ENCODE measurements at places on chromosomes 1 and 21.

GRCh38 chr21:16993416-16994038, 519.3 kb upstream of the CXADR start:
- no peak for DNase-seq

DNA sequence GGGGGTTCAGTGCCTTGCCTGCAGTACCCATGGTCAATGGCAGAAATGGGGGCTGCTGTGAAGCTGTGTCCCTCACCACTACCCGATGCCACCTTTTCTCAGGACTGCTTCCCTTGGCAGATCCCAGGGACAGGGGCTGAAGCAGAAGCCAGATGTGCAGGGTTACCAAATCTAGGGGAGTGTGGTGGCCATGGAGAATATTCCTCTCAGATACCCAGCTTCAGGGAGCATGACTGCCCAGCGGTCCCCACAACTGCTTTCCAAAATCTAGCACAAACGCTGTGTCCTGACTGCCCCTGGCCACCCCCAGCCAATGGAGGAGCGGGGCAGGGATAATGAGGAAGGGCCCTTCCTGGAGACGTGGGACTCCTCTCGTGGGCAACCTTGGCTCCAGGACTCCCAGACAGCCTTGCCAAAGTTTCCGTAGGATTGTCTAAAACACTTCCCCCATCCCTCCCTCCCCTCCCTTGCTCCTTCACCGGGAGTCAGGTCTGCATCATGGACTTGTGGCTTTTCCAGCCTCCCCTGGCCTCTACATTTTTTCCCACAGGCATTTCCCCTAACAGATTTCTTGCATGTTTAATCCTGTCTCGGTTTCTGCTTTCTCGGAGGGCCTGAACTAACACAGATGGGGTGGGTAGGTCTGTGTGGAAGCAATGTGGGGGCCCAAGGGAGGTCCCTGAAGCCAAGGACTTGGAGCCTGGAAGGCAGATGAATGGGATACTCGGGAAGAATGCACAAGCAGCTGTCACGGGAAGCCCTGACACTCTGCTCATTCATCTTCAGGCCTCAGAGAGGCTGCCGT, 80.5 kb downstream of the OMA1 start:
- no peak for DNase-seq

- DNase-seq: no peak
Measured at GRCh38 chr1:94265011-94265422, 27.6 kb upstream of the ARHGAP29 start.

DNA sequence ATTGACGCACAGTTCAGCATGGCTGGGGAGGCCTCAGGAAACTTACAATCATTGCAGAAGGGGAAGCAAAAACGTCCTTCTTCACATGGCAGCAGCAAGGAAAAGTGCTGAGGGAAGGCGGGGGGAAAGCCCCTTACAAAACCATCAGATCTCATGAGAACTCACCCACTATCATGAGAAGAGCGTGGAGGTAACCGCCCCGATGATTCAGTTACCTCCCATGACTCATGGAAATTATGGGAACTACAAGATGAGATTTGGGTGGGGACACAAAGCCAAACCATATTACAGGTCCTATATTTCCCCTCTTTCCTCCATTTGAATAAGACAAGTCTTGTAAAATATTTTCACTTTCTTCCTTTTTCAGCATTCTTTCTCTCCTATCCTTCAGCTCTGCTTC, 7.7 kb upstream of the TTLL7 start:
- no peak for DNase-seq

DNA sequence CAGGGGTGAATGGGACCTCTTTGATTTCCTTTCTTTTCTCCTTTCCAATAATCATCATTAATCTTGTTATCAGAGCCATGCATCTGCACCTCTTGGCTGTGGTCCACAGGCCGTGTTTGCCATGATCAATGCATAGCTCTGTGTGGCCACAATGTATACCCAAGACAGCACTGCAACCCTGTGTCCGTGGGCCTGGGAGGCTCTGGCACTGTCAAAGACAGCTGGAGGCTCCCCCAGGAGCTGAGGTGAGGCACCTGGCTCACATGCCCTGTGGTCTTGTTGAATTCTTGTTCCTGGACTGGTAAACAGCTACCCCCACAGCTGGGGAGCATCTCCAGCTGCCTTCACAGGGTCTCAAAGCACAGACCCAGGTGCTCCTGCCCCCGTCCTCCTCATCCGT, 67.2 kb upstream of the SELENON start:
- DNase-seq: no peak

DNA sequence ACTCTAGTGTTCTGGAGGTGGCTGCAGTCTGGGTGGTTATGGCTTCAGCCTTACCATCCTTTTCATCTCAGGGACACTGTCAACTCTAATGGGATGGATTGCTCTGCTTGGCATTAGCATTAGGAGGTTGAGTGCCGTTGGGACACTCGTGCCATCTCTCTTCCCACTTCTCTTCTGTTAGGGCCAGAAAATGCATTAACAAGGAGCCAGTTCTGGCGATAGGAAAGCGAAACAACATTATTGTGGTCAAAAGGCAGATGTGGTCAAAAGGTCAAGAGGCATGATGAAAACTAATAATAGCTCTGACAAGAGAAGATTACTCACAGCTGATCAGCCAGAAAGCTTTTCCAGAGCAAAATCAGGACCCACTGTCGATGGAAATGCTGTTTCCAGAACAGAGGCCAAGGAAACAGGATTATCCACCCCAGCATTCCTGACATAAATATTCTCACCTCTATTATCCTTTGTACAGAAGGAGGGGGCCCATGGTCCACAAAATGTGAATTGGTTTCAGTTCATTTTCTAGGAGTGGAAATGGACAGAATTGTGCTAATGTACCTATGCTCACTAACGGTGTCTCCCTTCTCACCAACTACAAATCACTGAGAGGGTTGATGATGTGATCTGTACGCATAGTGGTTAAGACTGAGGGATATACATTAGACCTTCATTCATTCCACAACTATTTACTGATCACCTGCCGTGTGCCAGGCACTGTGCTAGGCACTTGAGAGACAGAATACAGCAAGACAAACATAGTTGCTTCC, 72.0 kb downstream of the ST6GALNAC5 start:
- DNase-seq: no peak

GRCh38 chr1:64335636-64336035, 132.2 kb downstream of the UBE2U start:
- no peak for DNase-seq

- no peak for DNase-seq
Measured at GRCh38 chr1:154802982-154803920, 66.8 kb downstream of the KCNN3 start.

DNA sequence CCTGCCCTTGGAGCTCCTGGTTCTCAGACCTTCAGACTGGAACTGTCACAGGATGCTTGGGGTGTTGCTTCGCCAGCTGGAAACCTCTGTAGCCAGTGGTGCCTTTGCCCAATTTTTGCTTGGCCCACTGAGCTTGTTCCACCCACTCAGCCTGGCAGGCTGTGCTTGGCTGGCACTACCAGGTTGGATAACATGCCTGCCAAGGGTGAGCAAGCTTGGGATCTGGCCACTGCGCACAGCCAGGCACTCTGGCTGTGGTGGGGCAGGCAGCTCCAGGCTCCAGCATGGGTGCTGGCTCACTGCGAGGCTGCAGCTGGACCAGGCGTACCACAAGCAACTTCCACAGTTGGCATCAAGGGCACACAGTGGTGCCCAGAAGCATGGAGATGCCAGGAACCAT, 967.8 kb upstream of the NCAM2 start:
- DNase-seq: no peak

GRCh38 chr21:25818121-25818520, 83.3 kb downstream of the GABPA start:
- no peak for DNase-seq

DNA sequence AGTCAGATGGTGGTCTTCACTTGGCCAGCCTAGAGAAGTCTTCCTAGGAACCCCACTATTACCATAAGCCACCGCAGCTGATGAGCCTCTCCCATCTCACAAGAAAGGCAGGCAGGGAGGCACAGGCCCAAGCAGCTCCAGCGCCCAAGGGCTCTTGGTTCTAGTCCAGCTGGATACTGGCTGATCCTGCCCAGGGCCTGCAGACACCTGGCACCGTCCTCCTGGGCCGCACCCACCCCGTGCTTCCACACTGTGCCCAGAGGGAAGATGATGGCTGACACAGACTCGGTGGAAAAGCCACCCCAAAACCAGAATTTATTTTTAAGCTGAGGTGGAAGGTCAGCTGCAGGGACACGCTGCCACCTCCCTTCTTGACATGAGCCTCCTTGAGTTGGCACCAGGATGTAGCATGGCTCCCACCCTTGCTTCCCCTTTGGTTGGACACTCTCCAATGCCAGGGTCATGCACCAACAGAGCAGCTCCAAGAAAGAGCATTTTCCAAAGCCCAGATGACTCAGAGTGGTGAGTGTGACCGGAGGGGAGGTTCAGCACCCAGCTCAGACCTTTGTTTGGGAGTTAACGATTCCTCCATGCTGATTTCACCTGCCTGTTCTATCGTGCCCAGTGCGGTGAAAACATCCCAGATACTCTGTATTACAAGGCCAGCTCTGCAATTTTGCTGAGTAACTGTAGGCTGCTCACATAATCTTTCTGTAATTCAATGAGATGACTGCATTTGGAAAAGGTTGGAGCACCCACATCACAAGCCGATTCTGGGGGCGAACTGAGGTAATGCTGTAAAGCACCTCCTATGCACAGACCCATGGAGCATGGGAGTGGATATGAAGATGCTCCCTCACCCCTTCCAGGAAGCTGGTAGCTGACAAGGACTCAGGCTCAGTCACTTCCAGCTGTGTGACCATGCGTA, 63.1 kb upstream of the SLC2A1 start:
- no peak for DNase-seq

DNA sequence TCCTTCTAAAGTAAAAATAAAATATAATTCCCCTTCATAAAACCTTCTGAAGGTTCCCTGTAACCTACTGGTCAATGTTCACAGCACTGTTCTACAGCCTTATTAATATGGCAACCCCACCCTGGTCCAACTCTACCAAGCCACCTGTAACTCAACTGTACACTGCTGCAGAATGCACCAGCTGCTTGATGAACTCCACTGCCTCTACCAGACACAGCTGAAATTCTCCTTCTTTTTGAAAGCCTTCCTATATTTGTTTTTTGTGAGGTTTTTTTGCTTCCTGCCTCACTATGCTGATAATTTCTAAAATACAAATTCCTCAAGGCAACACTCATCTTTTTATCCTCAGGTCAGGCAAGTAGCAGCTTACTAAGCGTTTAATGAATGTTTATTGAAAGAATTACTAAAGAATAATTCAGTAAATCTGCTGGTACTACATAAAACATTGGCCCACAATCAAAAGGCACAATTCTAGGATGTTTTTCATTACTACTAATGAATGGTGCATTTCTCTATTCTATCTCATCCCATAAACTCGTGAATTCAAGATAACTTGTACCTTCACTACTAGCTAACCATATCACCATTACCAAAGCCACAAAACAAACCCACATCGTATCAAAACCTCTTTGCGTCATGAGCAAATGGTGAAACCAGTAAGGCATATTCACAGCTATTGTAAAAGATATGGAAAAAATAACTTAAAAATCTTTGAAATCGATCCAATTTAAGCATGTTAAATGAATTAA, 2.4 kb downstream of the SSX2IP start:
- no peak for DNase-seq

DNA sequence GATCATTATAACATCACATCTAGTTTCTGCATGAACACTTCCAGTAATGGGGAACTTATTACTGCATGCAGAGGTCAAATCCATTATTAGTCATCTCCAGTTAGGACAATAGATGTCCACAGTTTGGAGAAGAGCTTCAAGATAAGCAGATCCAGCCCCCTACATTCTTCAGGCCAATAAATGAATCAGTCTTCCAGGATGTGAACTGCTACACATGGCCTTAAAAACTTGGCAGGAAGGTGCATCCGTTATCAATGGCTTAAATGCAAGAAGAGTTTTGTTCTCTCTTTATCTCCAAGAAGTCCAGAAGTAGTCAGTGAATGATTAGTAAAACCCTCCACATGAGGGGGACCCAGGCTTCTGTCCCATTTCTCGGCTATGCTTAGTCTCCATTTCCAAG, 70.8 kb downstream of the DMRTA2 start:
- DNase-seq: no peak

DNA sequence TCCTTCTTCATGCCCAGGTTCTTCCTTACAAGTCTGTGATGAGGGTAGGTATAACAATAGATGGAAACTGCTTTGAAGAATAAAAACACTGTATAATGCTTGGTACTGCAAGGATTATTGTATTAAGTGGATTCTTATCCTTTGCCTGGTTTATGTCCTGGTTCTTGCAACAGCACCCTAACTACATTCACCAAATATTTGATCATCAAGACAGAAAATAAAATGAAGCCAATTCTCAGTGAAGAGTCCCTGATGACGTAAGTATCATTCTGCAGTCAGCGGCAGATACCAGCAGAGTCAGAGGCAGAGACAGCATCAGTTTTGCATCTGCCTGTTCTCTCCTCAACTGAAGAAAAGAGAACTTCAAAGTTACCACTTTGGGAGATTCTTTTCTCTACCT, 19.7 kb downstream of the ARHGEF11 start:
- no peak for DNase-seq

GRCh38 chr1:229318056-229318455, 24.8 kb downstream of the CCSAP start:
- DNase-seq: no peak

DNA sequence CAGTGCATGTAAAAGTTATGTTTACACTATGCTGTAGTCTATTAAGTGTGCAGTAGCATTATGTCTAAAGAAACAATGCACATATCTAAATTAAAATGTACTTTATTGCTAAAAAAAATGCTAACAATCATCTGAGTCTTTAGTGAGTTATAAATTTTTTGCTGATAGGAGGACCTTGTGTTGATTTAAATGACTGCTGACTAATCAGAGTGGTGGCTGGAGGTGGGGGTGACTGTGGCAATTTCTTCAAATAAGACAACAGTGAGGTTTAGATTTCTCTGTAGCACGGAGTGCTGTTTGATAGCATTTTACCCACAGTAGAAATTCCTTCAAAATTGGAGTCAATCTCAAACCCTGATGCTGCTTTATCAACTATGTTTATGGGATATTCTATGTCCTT, 37.0 kb downstream of the HS2ST1 start:
- no peak for DNase-seq

DNA sequence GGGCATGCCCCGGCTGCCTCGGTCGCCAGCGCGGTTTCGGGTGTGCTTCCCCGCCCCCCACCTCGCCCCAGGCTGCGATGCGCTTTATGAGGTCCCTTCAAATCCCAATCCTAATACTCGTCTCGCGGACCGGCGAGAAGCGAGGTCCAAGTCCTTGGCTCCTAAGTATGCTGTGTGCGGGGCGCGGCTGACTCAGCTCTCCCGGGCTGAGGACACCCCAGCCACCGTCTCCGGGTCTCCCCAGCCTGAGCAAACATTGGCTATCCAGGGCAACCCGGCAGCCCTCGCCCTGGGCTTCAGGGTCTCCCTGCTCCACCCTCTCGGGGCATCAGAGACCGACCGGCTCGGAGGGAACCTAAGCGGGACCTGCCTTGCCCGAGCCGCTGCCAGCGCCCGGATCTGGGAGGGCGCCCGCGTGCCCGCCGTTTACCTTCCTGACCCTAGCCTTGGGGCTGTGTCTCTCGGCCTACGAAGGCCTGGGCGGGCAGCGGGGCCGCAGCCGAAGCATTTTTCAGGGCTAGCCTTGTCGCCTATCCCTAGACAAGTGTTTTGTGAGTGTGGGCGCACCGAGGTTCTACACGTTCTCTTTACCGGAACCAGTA, 1.2 kb downstream of the ITPKB start:
- DNase-seq: peak; percentile 37

All from activated gamma-delta T cell treated with Interleukin-2 at 50 U/mL for 16 hours (primary cell).